Pericardium fibroblast (primary cell): ENCODE measurements at places on chromosomes 5 and 9. TPM values are rescaled to one million over a fixed set of nuclear protein-coding genes. Genes with fewer than 3 reads are reported as not detected.

The ATP6V0E1 gene
- 175 and 255 TPM in 2 replicates for total RNA-seq

The PCDHGA3 gene
- 1.8 and 4.4 TPM in 2 replicates for total RNA-seq

The BTNL3 gene
- total RNA-seq, result not detected in 2 replicates

The NMUR2 gene
- not detected in 2 replicates for total RNA-seq

The SIGMAR1 gene
- 147 and 176 TPM in 2 replicates for total RNA-seq

The NEUROG1 gene
- total RNA-seq, result not detected in 2 replicates

The EFCAB9 gene
- not detected in 2 replicates for total RNA-seq

The AIF1L gene
- total RNA-seq, result 1.2 and 2.5 TPM in 2 replicates

The PCDHB12 gene
- total RNA-seq, result under 0.01 and 0.26 TPM in 2 replicates

The PLAC8L1 gene
- total RNA-seq, result not detected in 2 replicates

The CYSRT1 gene
- total RNA-seq, result 0.17 TPM in 1 of 2 replicates, not detected in the other

The GCNT1 gene
- 9.0 and 31.1 TPM in 2 replicates for total RNA-seq

The PLPP7 gene
- total RNA-seq, result 7.9 and 8.5 TPM in 2 replicates

The SPATA31A3 gene
- not detected in 2 replicates for total RNA-seq

The GPR150 gene
- 0.26 and 0.58 TPM in 2 replicates for total RNA-seq

The GABRA1 gene
- total RNA-seq, result not detected in 2 replicates

The PLPP6 gene
- total RNA-seq, result 2.3 and 6.3 TPM in 2 replicates

The ACOT12 gene
- not detected in 2 replicates for total RNA-seq

The ANKRD31 gene
- total RNA-seq, result under 0.01 and 0.09 TPM in 2 replicates

The GOLPH3 gene
- total RNA-seq, result 78.3 and 105 TPM in 2 replicates

The SPATA31E1 gene
- not detected in 2 replicates for total RNA-seq

The FREM1 gene
- total RNA-seq, result 0.17 and 1.8 TPM in 2 replicates
